ENCODE measurements at places on chromosomes 4 and X. TPM values are rescaled to one million over a fixed set of nuclear protein-coding genes. Genes with fewer than 3 reads are reported as not detected.

The IL21 gene
- total RNA-seq, result not detected

The FAT1 gene
- total RNA-seq, result 151 TPM

The CCKAR gene
- not detected for total RNA-seq

The CRMP1 gene
- 0.49 TPM for total RNA-seq

The RAB28 gene
- total RNA-seq, result 25.0 TPM

Data from sciatic nerve (tissue), 2 donors.